ENCODE measurements at places on chromosomes 7 and 10. TPM values are rescaled to one million over a fixed set of nuclear protein-coding genes. Genes with fewer than 3 reads are reported as not detected.

ZCWPW1 gene
- 4.6 TPM for total RNA-seq

EPO gene
- total RNA-seq: not detected

MAP3K8 gene
- 7.0 TPM for total RNA-seq

SPDYE6 gene
- total RNA-seq: not detected

PKD2L1 gene
- total RNA-seq: not detected

DNA sequence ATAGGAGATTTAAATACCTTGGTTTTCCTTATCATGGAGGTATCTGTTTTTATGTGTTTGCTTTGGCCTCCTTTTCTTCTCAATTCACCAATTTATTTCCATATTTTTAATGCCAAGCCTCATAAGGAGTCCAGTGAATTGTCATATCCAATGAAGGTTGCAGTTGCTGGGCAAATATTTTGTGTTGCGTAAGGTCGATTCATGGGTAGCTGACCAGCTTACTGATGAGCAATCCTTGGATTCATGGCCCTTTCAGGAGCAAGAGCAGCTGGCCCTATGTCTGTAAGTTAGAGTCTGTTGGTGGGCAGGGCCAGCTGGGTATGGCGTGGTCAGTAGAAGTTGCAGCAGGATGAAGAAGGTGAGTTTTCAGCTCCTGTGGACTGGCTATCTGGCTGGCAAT is 182.9 kb downstream of the PFKFB3 start:
- no peaks in the 10 kb centered on the region for H3K27me3 ChIP-seq
- no peak overlapping the region for H3K27ac ChIP-seq
- H3K4me1 ChIP-seq: no peaks in the 10 kb centered on the region
- H3K36me3 ChIP-seq: no peaks in the 10 kb centered on the region
- DNase-seq: no peak

DNA sequence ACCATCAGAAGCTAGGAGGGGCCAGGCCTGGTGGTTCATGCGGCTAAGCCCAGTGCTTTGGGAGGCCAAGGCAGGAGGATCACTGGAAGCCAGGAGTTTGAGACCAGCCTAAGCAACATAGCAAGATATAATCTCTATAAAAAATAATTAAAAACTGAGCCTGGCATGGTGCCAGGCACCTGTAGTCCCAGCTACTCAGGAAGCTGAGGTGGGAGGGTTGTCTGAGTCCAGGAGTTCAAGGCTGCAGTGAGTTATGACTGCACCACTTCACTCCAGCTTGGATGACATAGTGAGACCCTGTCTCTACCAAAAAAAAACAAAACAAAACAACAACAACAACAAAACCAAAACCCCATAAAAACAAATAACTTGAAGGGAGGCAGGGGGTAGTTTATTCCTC is 172.9 kb upstream of the FAM171A1 start:
- H3K36me3 ChIP-seq: no peaks in the 10 kb centered on the region
- no peak for DNase-seq
- no peak overlapping the region for H3K27ac ChIP-seq

- H3K27me3 ChIP-seq: no peaks in the 10 kb centered on the region
- no peak overlapping the region for H3K4me3 ChIP-seq
- no peaks in the 10 kb centered on the region for H3K4me1 ChIP-seq
- no peaks in the 10 kb centered on the region for H3K36me3 ChIP-seq
- H3K27ac ChIP-seq: no peak overlapping the region
Observed at GRCh38 chr7:143027683-143028082, 751 bp upstream of the OR9A2 start.

GRCh38 chr10:93099670-93100069 is 26.0 kb downstream of the CYP26A1 start:
- peaks cover 11% of the 10 kb centered on the region for H3K27me3 ChIP-seq
- H3K4me1 ChIP-seq: no peaks in the 10 kb centered on the region
- no peak overlapping the region for H3K4me3 ChIP-seq
- no peak for DNase-seq
- H3K36me3 ChIP-seq: no peaks in the 10 kb centered on the region

DNA sequence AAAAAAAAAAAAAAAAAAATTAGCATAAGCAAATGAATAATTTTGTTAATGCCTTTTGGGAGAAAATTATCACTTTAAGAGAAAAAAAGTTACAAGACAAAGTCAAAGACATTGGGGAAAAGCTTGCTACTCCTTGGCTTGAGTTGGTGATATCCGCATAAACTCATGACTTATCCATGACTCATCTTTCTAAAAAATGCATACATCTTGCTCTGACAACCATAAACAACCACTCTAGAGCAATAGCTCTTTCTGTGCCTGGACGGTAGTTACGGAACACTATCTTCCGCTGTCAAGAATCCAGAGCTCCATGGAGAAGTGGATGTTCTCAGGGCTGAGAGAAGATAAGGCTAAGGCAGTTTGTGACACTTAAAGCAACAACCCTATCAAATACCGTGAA is 281.1 kb upstream of the PFKP start:
- no peaks in the 10 kb centered on the region for H3K36me3 ChIP-seq
- H3K27me3 ChIP-seq: peaks cover 17% of the 10 kb centered on the region
- H3K4me1 ChIP-seq: no peaks in the 10 kb centered on the region
- no peak overlapping the region for H3K4me3 ChIP-seq

- H3K27me3 ChIP-seq: no peaks in the 10 kb centered on the region
- no peak for DNase-seq
- no peak overlapping the region for H3K27ac ChIP-seq
- no peaks in the 10 kb centered on the region for H3K36me3 ChIP-seq
- no peaks in the 10 kb centered on the region for H3K4me1 ChIP-seq
Observed at GRCh38 chr10:12617191-12618175, 268.1 kb downstream of the CAMK1D start.

DNA sequence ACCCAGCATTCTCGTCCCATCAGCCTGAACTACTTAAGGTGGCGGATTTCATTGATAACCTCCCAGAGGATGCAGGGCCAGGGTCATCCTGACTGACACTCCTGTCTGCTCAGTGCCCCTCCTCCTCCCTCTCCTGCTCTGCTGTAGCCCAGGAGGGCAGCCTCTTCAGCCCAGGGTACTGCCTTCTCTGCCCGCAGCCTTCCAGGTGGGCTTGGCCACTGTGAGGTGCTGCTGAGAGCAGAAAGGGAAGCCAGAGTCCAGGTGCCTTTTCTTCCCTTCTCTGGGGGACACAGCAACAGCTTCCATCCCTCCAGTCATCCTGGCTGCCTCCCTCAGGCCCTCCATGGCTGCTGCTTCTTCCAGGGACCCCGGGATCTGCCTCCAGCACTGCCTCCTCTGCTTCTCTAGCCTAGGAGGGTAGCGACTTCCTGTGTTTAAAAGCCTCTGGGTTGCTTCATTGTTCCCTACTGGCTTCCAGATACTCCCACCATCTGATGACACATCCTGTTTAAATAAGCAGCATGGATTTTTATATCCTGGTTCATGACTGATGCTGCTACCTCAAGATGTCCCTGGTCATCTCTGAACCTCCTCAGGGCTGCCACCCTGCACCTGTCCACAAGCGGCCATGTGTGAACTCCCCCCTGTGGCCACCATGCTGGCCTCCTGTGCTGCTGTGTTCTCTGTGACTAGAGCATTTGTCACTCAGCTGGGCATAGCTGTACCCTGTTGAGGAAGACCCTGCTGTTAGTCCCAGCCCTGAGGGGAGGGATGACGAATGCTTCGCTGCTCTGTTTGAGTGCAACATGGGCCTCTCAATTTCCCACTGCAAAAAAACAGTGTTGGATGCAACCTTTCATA is 55.8 kb downstream of the AKR1C4 start:
- no peaks in the 10 kb centered on the region for H3K36me3 ChIP-seq
- no peak overlapping the region for H3K4me3 ChIP-seq
- no peaks in the 10 kb centered on the region for H3K4me1 ChIP-seq
- DNase-seq: no peak

DNA sequence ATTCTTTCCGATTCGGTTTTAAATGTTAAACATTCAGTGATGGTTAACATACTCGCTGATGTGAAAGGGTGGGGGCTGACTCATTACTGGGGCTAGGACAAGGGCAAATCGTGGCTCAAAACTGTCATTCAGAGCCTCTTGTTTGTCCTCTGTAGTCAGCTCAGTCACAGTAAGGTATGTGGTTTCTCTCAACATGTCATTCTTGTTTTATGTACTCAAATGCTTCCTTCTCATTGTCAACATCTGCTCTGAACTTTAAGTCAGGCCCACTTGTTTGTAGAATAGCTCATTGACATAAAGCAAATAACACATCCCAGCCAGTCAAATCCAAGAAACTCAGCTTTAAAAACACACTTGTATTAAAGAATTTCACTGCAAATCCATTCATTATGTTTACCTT is 7.3 kb downstream of the SLC16A9 start:
- no peaks in the 10 kb centered on the region for H3K36me3 ChIP-seq
- no peak for DNase-seq
- H3K4me1 ChIP-seq: no peaks in the 10 kb centered on the region
- no peaks in the 10 kb centered on the region for H3K27me3 ChIP-seq
- no peak overlapping the region for H3K4me3 ChIP-seq

DNA sequence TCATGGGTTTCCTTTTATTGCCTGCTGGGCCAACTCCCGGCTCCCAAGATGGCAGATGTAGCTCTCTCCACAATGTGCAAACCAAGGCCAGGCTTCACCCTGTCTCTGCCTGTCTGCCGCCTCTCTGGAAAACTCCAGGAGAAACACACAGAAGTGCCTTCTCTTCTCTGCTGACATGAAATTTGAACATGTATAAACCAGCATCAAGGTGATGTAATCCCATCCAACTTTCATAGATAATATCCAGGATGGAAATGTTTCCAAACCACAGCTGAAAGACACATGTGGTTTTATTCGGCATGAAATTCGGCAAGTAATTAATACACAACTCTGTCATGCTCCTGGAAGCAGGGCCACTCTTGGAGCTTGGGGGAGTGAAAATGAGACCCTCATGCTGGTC is 297.2 kb downstream of the C7orf25 start:
- H3K36me3 ChIP-seq: no peaks in the 10 kb centered on the region
- H3K4me1 ChIP-seq: peaks cover 6% of the 10 kb centered on the region
- no peak overlapping the region for H3K27ac ChIP-seq
- H3K4me3 ChIP-seq: no peak overlapping the region
- no peaks in the 10 kb centered on the region for H3K27me3 ChIP-seq

- DNase-seq: no peak
- H3K36me3 ChIP-seq: peaks cover 6% of the 10 kb centered on the region
- H3K4me3 ChIP-seq: no peak overlapping the region
- H3K27me3 ChIP-seq: no peaks in the 10 kb centered on the region
- H3K4me1 ChIP-seq: peaks cover 23% of the 10 kb centered on the region
- no peak overlapping the region for H3K27ac ChIP-seq
Observed at GRCh38 chr10:126969310-126969709, 64.1 kb downstream of the DOCK1 start.

DNA sequence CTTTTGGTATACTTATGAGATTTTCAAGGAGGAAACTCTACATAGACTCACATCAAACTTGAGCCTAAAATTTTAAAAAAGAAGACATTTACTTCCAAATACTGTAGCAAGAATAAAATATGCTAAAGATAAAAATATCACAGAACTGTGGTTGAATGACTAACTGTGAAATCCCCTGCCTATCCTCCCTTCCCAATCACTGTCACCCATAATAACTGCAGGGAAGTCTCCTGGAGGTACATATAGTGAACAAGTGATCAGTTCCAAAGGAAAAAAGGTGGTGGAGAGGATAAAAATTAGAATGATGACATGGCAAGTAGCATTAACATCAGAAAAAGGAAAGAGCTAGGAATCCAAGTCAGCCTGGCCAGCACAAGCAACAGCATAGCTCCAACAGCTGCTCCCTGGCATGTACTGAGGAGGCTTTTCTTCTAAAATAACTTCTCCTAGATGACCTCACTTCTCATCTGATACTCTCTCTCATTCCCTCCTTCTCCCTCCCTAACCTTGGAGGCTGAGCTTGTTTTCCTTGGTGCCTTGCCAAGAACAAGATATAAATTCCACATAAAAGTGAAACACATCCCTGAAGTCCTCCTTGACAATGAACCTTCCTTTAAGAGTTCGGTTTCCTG is 124.0 kb downstream of the IQUB start:
- H3K4me3 ChIP-seq: no peak overlapping the region
- H3K36me3 ChIP-seq: no peaks in the 10 kb centered on the region
- H3K27ac ChIP-seq: no peak overlapping the region
- DNase-seq: peak; percentile 22
- no peaks in the 10 kb centered on the region for H3K27me3 ChIP-seq
- peaks cover 9% of the 10 kb centered on the region for H3K4me1 ChIP-seq

DNA sequence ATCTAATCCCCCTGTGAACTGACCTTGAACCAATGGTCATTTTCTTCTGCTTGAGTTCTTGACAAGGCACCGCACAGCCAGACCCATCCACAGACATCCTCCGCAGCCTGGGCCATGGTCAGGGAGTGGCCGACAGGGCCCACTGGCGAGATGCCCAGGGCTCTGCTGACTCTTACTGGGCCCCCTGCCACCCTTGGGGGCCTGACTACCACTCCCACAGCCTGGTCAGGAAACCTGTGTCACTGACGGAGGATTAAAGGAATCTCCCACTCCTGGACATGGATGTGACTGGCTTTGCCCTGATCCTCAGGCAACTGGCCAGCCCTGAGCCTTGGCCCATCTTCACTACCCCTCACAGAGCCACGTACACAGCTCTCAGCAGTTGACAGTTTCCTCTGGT is 50.4 kb upstream of the ENO4 start:
- no peaks in the 10 kb centered on the region for H3K36me3 ChIP-seq
- no peaks in the 10 kb centered on the region for H3K4me1 ChIP-seq
- no peak overlapping the region for H3K4me3 ChIP-seq
- no peak overlapping the region for H3K27ac ChIP-seq

DNA sequence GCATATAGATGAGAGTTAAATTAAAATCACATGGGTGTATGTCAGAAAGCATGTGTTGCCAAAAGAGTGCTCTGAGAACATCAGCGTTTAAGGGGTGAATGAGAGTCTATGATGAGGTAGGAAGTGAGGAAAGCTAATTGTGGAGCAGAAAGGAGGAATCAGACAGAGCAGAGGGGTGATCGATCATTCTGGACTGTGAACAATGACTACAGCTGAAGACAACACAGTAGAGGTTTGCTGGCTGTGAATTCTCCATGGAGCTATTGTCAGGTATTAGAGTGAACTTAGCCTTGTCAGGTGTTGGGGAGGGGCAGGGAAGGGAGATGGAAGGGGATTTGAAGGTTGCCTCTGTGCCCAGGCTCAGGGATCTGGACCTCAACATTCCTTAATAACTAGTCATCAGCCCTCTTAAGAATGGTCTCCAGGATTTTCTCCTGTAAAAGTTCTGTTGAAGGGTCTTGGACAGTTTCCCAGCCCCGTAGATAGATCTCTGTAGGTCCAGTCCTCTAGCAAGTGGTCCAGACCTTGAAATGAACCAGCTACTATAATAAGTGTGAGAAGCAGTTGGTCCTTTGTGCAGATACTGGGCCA is 57.1 kb downstream of the KIF5B start:
- H3K27ac ChIP-seq: no peak overlapping the region
- no peak for DNase-seq
- peaks cover 16% of the 10 kb centered on the region for H3K4me1 ChIP-seq
- no peaks in the 10 kb centered on the region for H3K36me3 ChIP-seq
- H3K27me3 ChIP-seq: no peaks in the 10 kb centered on the region
- no peak overlapping the region for H3K4me3 ChIP-seq

Measured in left ventricle myocardium inferior (tissue), 1 donor.